ENCODE measurements at places on chromosomes 7 and 10.
A peak's percentile ranks its signal among the peaks of the same experiment; 100 is the strongest.

DNA sequence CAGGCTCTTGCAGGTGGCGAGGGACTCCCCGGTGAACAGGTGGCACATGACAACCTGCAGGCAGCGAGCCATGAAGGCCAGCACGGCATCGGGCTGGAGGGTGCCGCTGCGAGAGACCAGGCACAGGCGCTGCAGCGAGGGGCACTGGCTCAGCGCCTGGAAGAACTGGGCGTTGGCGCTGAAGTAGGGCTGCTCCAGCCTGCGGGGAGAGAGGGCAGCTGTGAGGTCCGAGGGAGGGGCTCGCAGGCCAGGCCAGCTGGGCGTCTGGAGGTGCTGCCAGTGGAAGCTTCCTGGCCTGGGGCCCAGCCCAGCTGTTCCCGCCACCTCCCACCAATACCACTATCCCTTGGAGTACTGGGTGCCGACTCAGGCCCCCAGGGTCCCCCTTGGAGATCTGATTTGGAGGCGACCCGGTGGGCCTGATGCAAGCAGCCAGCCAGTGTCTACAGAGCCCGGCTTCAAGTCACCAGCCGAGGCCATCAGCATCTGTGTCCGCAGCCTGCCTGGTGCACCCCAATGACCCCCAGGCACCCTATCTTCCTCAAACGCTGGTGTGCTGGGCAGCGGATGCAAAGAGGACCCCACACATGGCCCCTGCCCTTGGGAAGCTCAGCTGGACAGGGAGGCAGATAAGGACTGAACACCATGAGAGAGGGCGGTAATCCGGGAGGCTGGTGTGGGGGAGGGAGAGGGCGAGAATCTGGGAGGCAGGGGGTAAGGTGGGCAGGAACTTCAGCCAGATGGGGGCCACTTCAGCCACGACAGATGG, 67.8 kb upstream of the TNRC18 start:
- DNase-seq: no peak

DNA sequence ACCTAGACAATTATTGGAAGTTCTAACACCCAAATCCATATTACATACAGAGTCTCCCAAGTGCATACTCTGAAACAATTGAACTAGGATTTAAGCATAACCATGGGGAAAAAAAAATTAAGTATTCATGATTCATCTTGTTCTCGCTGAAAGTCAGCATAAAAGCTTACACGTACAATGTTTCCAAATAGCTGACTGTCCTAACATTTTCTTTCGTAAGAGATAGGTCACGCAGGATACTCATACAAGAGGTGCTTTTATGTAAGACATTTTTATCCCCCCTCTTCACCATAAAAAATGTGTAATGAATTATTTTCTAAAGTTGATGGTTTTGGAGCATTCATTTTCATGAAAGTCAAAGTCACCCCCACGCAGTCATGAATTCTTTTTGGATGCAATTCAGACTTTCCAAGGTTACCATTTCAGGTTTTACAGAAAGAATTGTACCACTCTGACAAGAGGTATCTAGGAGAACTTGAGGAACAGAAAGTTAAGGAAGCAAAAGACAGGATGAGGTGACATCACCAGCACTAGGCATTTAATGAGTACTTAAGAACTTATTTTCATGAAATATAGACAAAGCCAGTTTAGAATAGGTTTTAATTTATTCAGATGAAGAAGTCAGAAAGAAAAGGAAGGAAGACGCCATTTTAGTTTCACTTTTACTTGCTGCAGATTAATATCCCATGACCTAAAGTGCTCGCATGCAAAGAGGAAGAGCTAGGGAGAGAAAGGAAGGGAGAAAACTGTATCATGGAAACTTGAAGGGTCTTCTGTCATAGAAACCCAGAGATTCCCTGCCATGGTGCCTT, 55.8 kb downstream of the TMEM26 start:
- DNase-seq: no peak

DNA sequence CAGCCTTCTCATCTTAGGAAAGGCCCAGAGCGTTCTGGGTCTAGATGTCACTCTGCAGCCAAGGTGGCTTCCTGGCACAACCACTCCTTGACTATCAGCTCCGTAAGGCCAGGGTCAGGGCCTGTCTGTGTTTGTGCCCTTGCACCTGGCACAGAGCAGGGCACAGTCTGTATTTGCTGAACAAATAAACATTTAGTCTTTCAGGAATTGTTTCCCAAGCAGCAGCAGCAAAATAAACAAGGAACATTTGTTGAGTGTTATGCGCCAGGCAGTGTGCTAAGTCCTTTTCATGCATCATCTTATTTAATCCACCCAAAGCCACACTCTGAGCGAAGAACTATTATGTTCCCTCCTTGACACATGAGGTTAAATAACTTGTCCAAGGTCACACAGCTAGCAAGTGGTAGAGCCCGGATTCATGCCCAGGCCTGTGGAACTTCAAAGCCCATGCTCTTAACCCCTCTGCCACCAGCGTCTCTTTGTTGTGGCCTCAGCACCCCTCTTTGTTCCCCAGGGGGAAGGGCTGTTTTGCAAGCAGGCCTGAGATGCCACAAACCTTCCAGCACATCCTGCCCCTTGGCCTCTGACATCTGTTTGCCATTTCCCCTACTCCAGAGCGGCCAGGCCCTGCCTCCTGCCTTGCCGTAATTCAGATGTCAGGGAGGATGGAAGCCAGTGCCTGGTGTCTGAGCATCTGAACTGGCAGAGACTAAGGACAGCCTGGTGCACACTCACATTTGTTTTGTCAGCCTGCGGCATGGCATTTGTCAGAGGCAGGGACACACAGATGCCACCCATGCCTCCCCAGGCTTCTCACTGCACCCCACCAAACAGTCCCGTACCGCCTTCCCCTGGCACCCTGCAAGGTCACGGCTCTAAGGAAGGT, 325.8 kb upstream of the ZMIZ1 start:
- no peak for DNase-seq

GRCh38 chr7:27616914-27617548, 45.7 kb downstream of the HIBADH start:
- no peak for DNase-seq

DNA sequence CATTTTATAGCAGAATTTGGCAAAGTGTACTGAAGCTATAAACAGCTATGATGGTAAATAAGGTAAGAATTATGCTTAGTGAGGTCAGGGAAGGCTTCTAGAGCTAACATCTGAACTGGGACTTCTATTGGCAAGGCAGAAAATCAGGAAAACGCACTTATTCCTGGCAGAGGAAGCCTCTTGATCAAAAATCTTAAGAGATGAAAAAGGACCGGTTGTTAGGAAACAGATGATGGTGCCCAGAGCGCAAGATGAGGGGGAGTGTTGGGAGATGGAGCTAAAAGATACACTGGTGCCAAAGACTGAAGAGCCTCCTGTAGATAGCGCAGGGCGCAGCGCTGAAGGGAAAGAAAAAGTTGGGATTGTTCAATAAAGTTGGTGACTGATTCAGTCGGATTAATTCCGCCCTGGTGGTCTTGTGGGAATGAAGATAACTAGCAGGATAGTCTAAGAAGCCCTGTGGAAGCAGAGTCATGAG, 550 bp upstream of the CALU start:
- DNase-seq: no peak

- no peak for DNase-seq
These were observed 23.1 kb downstream of the SP4 start for GRCh38 chr7:21450941-21451340.

GRCh38 chr10:67606572-67606971, 89.4 kb downstream of the CTNNA3 start:
- DNase-seq: no peak

DNA sequence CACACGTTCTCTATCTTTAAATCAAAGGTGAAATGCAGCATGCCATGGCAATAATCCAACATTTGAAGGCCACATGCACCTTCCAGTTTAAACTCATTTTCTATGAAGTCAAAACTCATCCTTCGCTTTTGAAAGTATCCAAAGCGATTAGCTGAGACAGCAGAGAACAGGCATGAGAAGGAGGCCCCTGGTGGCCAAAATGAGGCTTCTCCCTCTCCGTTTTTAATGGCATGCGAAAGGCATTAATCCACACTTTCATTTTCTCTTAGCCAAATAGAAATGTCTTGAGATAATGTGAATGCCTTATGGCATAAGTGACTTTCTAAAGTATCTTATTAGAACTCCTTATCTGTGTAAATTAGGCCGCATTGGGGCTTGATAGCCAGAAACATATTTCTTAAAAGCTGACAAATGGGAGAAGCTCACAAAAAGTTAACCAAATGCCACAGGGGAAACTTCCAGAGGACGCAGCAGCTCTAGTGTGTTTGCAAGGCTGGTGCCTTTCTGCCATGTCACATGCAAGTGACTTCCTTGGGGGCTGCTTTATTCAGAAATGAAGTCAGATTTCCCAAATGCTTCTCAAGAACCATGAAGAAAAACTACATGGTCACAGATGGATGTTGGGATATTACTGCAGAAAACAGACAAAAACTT, 1189.6 kb downstream of the SORCS1 start:
- DNase-seq: no peak

- DNase-seq: no peak
These were observed 221.4 kb downstream of the BICC1 start for GRCh38 chr10:58734116-58734515.

GRCh38 chr10:79056736-79057391, 11.9 kb upstream of the ZMIZ1 start:
- no peak for DNase-seq

DNA sequence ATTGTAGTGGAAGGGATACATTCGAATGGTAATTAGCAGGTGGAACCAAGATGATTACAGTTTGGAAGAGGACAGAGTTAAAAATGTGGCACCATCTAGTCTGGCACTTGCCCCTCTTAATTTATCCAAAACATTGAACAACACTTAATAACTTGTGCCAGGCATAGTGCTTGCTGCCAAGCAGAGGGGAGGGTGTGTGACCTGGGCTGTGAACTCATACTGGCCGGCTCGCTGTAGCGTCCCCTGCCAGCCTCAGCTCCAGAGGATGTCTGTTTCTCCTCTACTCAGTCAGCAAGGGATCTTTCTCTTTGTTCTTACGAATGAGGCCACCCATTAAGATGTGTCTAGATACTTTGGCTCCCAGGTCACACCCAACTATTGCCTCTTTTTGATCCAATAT, 179.4 kb upstream of the INHBA start:
- no peak for DNase-seq

DNA sequence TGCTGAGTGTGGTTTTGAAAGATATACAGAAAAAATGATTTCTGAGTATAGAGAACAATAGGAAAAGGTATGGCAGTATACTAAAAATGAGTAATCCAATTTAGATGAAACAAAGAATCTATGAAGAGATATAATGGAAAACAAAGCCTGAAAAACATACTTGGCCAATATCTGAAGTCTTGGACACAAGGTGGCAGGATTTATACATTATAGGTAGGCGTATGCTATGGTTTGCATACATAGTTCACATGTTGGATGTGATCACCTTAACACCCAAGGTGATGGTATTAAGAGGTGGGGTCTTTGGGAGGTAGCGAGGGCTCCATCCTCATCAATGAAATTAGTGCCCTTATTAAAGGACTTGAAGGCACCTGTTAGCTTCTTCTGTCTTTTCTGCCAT, 34.5 kb upstream of the BPGM start:
- no peak for DNase-seq

- DNase-seq: no peak
These were observed 499.4 kb downstream of the RPS24 start for GRCh38 chr10:78533098-78533497.

GRCh38 chr10:103582331-103583123, 89.0 kb downstream of the NEURL1 start:
- no peak for DNase-seq

- no peak for DNase-seq
These were observed 4.7 kb downstream of the COPS6 start for GRCh38 chr7:100093498-100093897.

- DNase-seq: no peak
These were observed 57.8 kb upstream of the LANCL2 start for GRCh38 chr7:55307123-55307916.

GRCh38 chr7:124459101-124460055, 306.2 kb downstream of the GPR37 start:
- no peak for DNase-seq

DNA sequence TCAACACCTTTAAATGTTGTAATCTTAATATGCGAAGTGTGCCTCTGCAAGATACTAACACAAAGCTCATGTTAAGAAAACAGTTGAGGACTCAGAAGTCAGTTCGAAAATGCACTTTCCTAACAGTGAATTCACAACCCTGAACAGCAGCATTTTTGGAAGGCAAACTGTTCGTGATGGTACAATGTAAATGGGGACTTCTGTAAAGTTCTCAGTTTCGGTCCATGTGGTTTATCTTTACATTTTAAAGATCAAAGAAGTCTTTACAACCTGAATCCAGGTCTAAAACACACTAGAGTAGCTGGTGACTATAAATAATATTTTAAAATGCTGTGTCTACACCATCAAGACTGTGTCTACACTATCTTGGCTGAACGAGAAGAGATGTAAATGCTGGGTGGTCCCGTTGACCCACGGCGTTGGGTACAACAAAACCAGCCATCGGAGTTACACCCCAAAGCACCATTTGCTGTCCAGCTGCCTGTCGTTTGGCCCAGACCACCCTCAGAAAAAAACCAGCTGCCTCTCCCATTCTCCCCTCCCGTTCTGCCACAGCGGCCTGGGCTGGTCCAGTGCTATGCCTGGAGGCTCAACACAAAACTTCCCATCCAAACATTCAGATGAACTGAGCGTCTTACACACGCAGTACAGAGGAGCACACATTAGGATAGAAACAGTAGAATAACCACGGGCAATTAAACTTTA, 42.9 kb downstream of the MKI67 start:
- no peak for DNase-seq

DNA sequence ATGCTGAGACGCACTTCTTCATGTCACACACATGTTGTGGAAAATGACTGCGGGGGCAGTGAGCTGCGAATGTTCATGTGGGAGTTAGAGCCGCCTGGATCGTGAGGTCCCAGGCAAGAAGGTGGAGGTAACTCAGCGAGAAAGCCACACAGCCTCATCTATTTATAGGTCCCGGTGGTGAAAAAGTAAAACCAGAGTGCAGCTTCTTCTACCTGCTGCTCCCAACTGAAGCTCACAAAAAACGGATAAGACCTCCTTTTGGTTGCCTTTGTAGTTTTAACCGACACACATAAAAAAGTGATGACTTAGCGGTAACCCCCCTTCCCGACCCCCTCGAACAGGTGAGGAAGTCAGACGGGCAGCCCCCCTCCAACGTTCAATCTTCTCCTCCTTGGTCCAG, 276.9 kb downstream of the GATA3 start:
- DNase-seq: peak; percentile 36

- no peak for DNase-seq
These were observed 288.0 kb downstream of the FGFR2 start for GRCh38 chr10:121310151-121310711.

DNA sequence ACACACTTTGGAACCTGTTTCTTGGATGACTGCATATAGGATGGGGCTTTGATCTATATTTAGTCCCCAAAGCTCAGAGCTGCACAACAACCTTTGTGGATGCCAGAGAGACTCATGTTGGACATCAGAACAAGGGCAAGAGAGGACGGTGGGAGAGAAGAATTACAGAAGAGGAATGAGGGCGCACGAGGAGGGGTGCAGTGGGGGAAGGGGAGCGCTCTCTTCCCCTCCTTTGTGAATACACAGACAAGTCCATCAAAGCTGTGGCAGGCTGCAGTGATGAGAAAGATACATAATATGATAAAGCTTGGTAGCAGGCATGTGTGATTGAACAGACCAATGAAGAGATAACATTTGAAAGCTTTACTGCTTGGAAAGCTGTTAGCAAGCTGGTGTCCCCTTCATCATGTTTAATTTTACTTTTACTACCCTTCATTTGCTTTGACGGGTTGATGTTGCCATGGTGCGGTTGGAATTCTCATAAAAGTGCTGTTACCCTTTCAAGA, 857.8 kb downstream of the KCNMA1 start:
- no peak for DNase-seq

- DNase-seq: no peak
These were observed 392.5 kb downstream of the NRG3 start for GRCh38 chr10:82267465-82267864.

- no peak for DNase-seq
These were observed 46.0 kb upstream of the TCF7L2 start for GRCh38 chr10:112904000-112904399.

Measured in CD4-positive, alpha-beta T cell treated with Interleukin-6 at 100 ng/mL for 8 hours (primary cell).